Myocyte (in vitro differentiated cells): ENCODE measurements at places on chromosomes 5 and 9.

- DNase-seq, result no peak
These were observed 1.6 kb downstream of the SH2D3C start for GRCh38 chr9:127776924-127777289.

DNA sequence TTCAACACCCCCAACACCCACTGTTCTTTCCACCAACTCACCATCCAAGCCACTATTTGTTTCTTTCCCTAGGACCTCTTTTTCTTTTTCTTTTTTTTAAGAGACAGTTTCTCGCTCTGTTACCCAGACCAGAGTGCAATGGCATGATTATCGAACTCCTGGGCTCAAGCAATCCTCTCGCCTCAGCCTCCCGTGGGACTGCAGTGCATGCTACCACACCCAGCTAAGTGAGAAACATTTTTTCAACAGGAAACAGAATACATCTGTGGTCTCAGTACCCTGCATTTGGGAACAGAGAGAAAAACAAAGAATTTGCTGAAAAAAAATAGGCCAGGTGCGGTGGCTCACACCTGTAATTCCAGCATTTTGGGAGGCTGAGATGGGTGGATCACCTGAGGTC lies 24.6 kb downstream of the B4GALT1 start:
- no peak for DNase-seq

GRCh38 chr5:106877881-106878280 lies 792.9 kb downstream of the EFNA5 start:
- DNase-seq, result no peak

- peak; percentile 13 for DNase-seq
These were observed 478.7 kb downstream of the DMAC1 start for GRCh38 chr9:7320841-7321240.

- DNase-seq, result no peak
These were observed 51.4 kb upstream of the NEK6 start for GRCh38 chr9:124206391-124206790.
